Left ventricle myocardium inferior (tissue), 1 donor: ENCODE measurements at places on chromosomes 16 and 17.

GRCh38 chr17:8687737-8688466, 56.7 kb downstream of the CCDC42 start:
- DNase-seq, result no peak

- no peak for DNase-seq
Observed at GRCh38 chr17:73722165-73722564, 77.9 kb upstream of the SDK2 start.

DNA sequence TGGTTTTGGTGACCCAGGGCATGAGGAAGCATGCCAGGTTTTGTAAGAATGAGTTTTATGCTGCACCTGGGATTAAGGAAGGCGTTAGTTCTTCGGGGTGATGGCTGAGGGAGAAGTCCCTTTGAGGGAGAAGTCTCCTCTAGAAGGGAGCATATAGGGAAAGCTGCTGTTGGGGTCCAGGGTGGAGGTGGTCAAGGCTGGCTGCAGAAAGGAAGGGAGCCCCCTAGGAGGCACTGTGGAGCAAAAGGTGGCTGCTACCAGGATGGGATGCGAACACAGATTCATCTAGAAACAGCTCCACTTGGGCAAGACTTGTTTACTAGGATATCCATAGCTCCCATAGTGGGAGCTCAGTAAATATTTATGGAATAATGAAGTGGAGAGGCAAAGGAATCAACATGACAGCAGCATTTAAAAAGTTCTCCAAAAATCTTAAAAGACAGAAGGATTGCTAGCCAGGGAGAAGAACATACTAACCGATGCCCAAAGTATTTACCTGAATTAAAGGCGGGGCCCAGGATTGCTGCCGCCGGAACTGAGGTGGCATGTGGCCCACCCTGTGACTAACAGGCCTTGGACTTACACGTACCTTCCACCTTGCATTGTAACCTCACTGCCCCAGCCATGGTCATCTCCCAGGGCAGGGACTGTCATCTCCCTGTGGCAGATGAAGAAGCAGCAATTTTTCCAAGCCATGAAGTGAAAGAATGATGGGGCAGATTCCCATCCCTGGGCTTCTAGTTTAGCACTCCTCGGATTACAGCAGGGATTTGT, 7.1 kb upstream of the LPCAT2 start:
- no peak for DNase-seq

DNA sequence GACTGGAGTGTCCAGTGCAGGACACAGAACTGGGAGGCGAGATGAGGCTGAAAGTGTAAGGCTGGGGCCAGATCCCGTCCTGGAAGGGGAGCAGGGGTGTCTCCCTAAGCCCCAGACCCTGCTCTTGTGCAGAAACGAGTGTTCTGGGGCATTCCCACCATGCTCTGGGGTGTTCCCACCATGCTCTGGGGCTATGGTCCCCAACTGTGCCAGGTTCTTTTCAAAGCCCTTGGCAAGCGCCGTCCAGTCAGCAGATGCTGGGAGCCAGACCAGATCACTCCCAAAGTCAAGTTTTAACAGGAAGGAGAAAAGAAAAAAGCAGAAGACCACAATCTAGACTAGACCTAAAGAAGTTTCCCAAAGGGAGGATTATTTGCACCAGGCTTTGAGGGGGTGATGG, 2.5 kb downstream of the TAX1BP3 start:
- peak; percentile 53 for DNase-seq

DNA sequence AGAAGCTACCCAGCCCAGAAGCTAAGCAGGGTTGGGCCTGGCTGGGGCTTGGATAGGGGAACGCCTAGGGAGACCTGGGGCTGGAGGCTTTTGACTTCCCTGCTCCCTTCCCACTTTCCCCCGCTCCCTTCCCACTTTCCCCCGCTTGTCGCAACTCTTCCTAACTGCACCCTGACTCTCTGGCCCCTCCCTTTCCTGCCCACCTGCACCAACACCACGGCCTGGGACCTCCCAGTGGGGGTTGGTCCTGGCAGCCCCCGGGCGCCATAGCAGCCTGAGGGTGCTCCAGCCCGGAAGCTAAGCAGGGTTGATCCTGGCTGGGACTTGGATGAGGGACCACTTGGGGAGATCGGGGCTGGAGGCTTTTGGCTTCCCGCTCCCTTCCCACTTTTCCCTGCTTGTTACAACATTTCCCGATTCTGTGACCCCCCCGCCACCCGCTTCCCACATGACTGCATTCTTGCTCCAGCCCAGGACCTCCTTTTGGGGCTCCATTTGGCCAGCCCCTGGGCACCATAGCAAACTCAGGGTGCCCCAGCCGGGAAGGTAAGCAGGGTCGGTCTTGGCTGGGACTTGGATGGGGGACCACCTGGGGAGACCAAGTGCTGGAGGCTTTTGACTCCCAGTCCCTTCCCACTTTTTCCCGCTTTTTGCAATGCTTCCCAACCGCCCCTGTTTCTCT, 2287.0 kb downstream of the TP53TG3F start:
- DNase-seq, result no peak

- peak; percentile 71 for DNase-seq
Observed at GRCh38 chr17:16406742-16407674, 8.4 kb upstream of the TRPV2 start.
